SJCRH30 (cell line): ENCODE measurements at places on chromosomes 6 and 20.

DNA sequence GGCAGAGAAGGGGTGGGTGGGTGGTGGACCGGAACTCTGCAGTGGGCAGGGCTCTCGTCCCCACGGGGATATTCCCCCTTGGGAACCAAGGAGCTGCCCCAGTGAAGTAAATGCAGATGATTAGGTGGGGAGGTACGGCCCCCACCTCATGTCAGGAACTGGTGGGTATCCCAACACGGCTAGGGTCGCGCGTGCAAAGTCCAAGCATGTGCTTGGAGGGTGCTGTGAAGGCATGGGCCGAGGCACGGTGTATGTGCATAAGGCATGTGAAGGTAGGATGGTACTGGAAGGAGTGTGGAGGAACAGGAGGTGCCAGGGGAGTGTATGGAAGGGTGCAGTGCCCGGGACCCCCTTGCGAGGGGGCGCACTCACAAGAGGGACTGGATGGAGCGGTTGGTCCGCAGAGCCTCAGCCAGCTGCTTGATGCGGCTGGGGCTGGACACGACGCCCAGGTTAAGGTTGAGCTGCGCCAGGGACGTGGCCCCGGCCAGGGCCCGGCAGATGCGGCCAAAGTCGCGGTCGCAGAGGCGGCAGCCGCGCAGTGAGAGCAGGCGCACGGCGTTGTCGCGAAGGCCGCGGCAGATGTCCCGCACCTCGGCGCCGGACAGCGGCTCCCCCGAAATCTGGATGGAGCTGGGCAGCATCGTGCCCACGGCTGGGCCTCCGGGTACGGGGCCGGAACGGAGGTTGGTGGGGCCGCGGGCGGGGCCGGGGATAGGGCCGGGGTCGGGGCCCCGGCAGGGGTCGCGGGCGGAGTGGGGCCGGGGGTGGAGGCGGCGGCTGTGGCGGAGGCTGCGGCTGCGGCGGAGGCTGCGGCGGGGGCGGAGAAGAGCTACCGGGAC is 783 bp downstream of the LRRC73 start:
- DNase-seq: no peak

- DNase-seq: no peak
These were observed 1.7 kb downstream of the ASIP start for GRCh38 chr20:34242879-34243278.

- DNase-seq: no peak
These were observed 273.0 kb upstream of the STXBP5 start for GRCh38 chr6:146931214-146931613.

- DNase-seq: no peak
These were observed 241.1 kb downstream of the PREX1 start for GRCh38 chr20:48586730-48587129.

DNA sequence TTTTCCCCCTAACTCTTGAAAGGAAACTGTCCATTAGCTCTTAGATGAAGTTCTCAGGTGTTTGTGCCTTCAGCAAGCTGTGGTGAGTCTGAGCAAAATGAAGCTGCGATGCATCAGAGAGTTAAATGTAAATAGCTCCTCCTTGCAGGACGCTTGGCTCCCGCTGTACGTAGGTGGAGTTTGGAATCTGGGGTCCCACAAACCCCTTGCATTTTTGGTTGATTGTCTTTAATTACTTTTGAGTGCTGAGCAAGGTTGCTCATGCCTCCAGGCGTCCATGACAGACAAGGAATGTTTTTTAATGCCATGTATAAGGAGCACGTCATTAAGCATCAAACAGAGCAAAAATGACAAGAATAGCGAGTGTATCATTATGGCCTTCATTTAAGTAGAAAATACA is 300.5 kb downstream of the TFAP2C start:
- no peak for DNase-seq
